ENCODE measurements at places on chromosomes 16 and 17.

GRCh38 chr16:22428654-22429053 lies 54.2 kb upstream of the CDR2 start:
- no peak overlapping the region for H3K4me3 ChIP-seq
- no peak for DNase-seq
- H3K36me3 ChIP-seq, result peaks cover 38% of the 10 kb centered on the region
- H3K27ac ChIP-seq, result no peak overlapping the region
- H3K27me3 ChIP-seq, result no peaks in the 10 kb centered on the region

GRCh38 chr17:74085434-74085833 lies 118.0 kb upstream of the RPL38 start:
- peaks cover 28% of the 10 kb centered on the region for H3K4me1 ChIP-seq
- no peaks in the 10 kb centered on the region for H3K36me3 ChIP-seq
- no peak for DNase-seq
- no peaks in the 10 kb centered on the region for H3K27me3 ChIP-seq
- no peak overlapping the region for H3K4me3 ChIP-seq

DNA sequence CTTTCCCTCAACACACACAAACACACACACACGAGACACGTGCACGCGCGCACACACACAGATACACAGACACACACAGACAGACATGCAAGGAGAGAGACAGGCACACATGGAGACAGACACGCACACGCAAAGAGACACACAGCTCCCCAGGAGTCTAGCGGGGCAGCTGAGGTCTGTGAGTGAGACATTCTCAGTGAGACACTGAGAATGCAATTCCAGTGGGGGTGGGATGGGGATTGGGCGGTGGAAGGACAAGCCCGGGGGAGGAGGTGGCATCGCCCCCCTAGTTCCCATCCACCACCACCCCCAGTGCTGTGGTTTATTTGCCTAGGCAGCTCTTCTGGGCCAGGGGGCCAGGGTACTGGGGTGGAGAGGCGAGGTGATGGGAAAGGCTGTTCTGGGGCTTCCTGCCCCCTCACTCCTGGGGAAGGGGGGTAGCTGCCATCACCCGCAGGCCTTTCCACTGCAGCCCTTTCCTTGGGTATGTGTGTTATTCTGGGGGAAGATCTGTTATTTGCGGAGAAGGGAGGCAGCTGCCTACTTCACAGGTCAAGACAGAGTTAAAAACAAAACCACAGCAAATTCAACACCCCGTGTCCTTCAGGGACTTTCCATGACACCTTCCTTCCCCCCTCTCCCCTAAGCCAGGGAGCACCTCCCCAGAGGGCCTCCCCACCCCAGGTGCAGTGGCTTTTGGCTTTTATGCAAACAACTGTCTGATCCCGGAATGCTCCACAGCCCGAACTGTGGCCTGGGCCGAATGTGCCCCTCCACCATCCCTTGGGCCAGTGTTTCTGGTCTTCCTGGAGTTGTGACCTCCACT lies 18.0 kb downstream of the GRB7 start:
- H3K4me1 ChIP-seq, result peaks cover 33% of the 10 kb centered on the region
- no peaks in the 10 kb centered on the region for H3K27me3 ChIP-seq
- no peak for DNase-seq
- no peak overlapping the region for H3K4me3 ChIP-seq
- no peaks in the 10 kb centered on the region for H3K36me3 ChIP-seq

DNA sequence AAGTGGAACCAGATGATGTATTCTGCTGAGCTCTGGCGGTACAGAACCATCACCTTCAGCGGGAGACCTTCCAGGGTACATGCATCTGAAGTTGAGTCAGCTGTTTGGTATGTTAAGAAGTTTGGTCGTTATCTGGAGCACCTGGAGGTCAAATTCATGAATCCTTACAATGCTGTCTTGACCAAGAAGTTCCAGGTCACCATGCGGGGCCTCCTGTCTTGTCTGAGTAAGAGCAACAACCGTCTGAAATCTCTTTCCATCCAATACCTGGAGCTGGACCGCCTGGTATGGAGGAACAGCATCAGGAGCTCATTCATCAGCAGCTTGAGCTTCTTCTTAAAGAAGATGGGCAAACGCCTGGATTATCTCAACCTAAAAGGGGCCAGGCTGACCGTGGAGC lies 4.0 kb downstream of the FBXO39 start:
- H3K4me1 ChIP-seq, result peaks cover 7% of the 10 kb centered on the region
- no peak overlapping the region for H3K4me3 ChIP-seq
- DNase-seq, result no peak
- peaks cover 20% of the 10 kb centered on the region for H3K27me3 ChIP-seq
- H3K27ac ChIP-seq, result no peak overlapping the region
- no peaks in the 10 kb centered on the region for H3K36me3 ChIP-seq

GRCh38 chr16:86104537-86105048 lies 205.6 kb downstream of the IRF8 start:
- H3K36me3 ChIP-seq, result no peaks in the 10 kb centered on the region
- H3K27ac ChIP-seq, result no peak overlapping the region
- H3K4me3 ChIP-seq, result no peak overlapping the region
- H3K27me3 ChIP-seq, result peaks cover 2% of the 10 kb centered on the region
- peaks cover 8% of the 10 kb centered on the region for H3K4me1 ChIP-seq
- no peak for DNase-seq

DNA sequence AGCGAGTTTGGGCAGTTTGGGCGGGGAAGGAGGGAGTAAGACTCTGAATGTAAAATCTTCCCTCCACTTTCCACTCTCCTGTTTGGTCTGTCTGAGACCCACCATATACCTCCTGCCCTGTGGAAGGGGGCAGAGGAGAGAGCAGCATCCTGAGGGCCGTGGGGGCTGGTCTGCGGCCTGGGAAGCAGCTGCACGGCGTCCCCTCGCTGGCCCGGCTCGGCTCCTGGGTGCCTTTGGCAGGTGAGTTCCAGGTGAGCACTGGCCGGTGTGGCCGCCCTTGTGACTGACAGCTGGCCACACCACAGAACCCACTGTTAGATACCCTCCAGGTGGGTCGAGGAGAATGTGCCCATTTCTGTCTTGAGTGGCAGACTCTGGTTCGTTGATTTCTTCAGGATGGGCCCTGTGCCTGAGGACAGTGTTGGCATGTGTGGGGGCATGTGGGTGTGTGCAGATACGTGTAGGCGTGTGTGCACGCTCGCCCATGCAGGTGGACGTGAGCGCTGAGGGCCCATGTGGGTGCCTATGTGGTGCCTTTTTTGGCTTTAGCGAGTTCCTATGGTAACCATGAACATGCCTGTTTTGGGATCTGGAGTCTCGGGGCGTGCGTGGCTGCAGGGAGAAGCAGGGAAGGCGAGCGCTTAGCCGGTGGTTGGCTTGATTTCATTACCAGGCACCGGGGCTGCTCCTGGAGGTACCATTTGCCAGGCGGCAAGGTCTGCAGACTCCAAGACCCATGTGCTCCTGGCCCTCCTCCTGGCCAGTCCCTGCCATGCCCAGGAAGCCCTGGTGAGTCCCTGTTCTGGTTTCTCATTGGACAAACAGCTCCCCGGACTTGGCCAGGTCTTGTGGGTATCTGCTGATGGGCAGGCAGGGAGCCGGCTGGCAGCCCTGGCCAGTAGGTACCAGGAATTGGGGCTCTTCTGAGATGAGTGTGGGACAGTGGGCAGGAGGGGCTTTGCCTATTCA lies 12.4 kb downstream of the RAP1GAP2 start:
- peaks cover 5% of the 10 kb centered on the region for H3K4me1 ChIP-seq
- no peak overlapping the region for H3K27ac ChIP-seq
- DNase-seq, result no peak
- H3K36me3 ChIP-seq, result peaks cover 15% of the 10 kb centered on the region
- H3K4me3 ChIP-seq, result no peak overlapping the region
- H3K27me3 ChIP-seq, result no peaks in the 10 kb centered on the region

DNA sequence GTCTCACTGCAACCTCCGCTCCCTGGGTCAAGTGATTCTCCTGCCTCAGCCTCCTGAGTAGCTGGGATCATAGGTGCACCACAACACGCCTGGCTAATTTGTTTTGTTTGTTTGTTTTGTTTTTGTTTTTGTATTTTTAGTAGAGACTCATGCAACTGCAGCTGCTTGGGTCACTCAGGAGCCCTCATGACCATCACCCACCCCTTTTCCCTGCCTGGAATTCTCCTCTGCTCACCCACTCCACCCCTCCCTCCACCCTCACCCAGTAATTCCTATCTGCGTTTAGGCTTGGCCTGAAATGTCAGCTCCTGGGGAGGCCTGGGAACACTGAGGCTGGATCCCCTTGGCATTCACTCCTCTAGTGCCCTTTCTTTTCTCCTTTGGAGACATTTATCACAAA lies 25.5 kb downstream of the TMEM92 start:
- H3K36me3 ChIP-seq, result no peaks in the 10 kb centered on the region
- no peaks in the 10 kb centered on the region for H3K27me3 ChIP-seq
- H3K4me3 ChIP-seq, result no peak overlapping the region
- peaks cover under 1% of the 10 kb centered on the region for H3K4me1 ChIP-seq
- no peak for DNase-seq
- H3K27ac ChIP-seq, result no peak overlapping the region

DNA sequence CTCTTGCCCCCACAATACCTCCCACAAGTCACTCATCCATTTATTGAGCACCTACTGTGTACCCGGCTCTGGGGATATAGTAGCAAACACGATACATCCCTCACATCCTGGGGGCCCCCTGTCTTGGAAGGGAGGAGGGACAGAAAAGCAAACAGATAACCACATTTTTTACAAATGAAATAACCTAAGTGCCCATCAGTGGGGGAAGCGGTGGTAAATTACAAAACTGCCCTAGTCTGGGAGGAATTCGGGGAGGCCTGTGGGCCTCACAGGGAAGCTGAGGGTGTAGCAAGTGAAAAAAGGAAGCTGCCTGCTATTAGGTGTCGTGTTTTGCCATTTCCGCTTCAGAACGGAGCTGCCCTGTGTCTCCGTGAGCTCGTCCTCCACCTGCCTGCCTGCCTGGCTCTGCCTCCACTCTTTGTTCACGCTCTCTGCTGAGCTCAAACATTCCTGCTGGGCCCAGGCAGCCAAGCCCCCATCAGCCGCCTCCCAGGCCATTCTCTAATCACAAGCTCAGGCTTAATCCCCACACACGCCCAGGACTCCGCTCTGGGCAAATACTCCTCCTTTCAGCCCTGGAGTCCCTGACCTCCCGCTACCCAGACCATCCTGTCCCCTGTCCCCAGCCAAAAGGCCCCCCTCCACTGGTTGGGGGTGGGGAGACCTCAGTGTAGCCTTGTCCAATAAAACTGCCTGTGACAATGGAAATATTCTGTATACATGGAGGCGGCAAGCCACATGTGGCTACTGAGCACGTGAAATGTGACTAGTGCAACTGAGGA lies 10.2 kb upstream of the SEC14L5 start:
- H3K4me3 ChIP-seq, result no peak overlapping the region
- peaks cover 19% of the 10 kb centered on the region for H3K4me1 ChIP-seq
- DNase-seq, result no peak
- peaks cover 7% of the 10 kb centered on the region for H3K27me3 ChIP-seq
- H3K36me3 ChIP-seq, result no peaks in the 10 kb centered on the region

DNA sequence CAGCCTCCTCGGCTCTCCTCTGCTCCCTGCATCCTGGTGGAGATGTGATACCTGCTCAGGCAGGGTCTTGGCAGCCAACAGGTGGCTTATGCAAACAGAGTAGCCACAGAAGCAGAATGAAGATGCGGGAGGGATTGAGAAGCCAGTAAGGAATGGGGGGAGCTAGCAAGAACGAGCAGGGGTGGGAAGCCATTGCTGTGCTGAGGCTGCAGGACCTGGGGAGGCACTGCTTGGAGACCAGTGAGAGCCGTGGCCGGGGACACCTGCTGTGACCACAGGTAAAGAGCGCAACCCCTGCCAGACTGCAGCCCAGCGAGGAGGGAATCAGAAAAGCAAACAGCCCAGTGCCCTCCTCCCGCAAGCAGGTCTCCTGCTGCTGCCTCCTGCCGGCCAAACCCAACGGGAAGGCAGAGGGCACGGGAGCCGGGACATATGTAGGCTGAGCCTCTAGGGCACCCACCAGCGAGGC lies 14.7 kb downstream of the AIPL1 start:
- H3K4me1 ChIP-seq, result peaks cover 13% of the 10 kb centered on the region
- no peaks in the 10 kb centered on the region for H3K27me3 ChIP-seq
- no peak overlapping the region for H3K4me3 ChIP-seq

- no peak overlapping the region for H3K27ac ChIP-seq
- no peaks in the 10 kb centered on the region for H3K27me3 ChIP-seq
- H3K4me1 ChIP-seq, result peaks cover 15% of the 10 kb centered on the region
- no peak overlapping the region for H3K4me3 ChIP-seq
- DNase-seq, result no peak
- H3K36me3 ChIP-seq, result peaks cover 11% of the 10 kb centered on the region
Measured at GRCh38 chr17:64212122-64212521, 50.9 kb downstream of the TEX2 start.

- DNase-seq, result no peak
- no peaks in the 10 kb centered on the region for H3K4me1 ChIP-seq
- H3K4me3 ChIP-seq, result no peak within 1 kb of the TSS
- no peaks in the 10 kb centered on the region for H3K27me3 ChIP-seq
Measured at GRCh38 chr17:69141431-69142174, at the start of gene ABCA6. ABCA6 (minus strand) TSS chr17:69141895; CDS start chr17:69140703, 1,192 bp downstream.

DNA sequence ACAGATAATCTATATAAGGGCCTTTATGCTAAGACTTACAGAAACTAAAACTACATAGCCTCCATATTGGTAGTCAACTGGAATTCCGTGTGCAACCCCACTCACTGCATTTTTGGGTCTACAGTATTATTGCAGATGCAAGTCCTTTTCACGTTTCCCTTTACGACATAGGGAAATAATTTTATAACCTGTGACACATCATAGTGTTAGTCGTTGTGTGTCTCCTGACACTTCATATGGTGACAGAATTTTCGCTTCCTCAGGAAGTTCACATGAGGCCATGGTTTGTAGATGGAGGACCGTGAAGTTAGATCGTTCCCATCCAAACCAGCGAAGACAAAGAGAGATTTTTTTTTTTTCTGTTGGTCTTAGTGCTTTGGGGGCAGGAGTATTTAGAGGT lies 15.7 kb upstream of the MRC2 start:
- no peak overlapping the region for H3K27ac ChIP-seq
- no peaks in the 10 kb centered on the region for H3K27me3 ChIP-seq
- no peak overlapping the region for H3K4me3 ChIP-seq
- DNase-seq, result no peak

- H3K27me3 ChIP-seq, result no peaks in the 10 kb centered on the region
- H3K4me1 ChIP-seq, result no peaks in the 10 kb centered on the region
- no peak for DNase-seq
Measured at GRCh38 chr16:17002565-17002964, 468.2 kb downstream of the XYLT1 start.

- no peaks in the 10 kb centered on the region for H3K36me3 ChIP-seq
- H3K4me1 ChIP-seq, result peaks cover 30% of the 10 kb centered on the region
- no peak overlapping the region for H3K4me3 ChIP-seq
- no peak for DNase-seq
- H3K27ac ChIP-seq, result peak overlapping the region; percentile 79
- peaks cover 24% of the 10 kb centered on the region for H3K27me3 ChIP-seq
Measured at GRCh38 chr16:88793251-88793954, 8.4 kb upstream of the PIEZO1 start.

All from spinal cord (tissue), 10 donors.